ENCODE measurements at places on chromosomes 4 and X.

- DNase-seq, result no peak
These were observed 1.7 kb upstream of the SLC6A8 start for GRCh38 chrX:153685751-153686696.

- no peak for DNase-seq
These were observed 199.5 kb upstream of the PUDP start for GRCh38 chrX:7347465-7347864.

DNA sequence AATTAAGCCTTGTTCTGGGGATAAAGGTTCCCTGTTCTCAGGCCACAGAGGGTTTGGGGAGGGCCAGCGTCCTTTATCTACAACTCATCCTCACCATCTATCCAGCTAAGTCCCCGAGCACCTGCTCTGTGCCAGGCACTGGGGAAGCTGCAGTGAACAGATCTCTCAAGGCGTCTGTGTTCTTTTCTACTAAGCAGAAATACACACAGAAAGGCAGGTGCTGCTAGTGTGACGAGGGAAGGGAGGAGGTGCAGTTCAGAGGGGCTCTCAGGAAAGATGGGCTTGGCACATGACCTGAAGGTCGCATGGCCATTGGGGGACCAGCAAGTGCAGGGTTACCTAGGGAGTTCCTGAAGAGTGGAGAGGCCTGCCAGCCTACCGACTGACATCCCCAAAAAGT, 352.2 kb downstream of the NR3C2 start:
- no peak for DNase-seq

DNA sequence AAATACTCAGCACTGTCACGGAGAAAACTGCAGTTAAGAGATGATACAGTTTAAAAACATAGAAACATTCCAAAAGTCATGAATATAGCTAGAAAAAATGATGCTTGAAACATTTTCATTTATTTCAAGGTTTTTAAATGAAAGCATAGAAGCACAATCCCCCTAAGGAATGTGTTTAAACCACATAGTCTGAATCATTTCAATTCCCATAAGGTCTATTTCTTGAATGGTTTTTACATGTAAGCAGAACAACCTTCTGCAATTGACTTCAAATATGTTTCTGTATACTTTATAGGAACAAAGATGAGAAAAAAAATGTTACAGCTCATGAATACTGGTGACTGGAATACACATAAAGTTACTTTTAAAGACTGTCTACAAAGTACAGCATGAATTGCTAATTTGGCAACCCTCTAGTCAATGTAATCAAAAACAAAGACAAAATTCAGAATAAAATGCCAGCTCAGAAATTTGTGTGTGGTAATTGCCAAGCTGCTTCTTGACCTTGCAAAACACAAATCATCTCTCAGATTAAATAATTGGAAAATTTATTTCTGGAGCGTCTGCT, 886.4 kb upstream of the ADGRL3 start:
- DNase-seq, result no peak

- no peak for DNase-seq
These were observed 126.3 kb downstream of the PRDM5 start for GRCh38 chr4:120796271-120796670.
